Dermis microvascular lymphatic vessel endothelial cell (primary cell): ENCODE measurements at places on chromosomes 1 and 21. TPM values are rescaled to one million over a fixed set of nuclear protein-coding genes. Genes with fewer than 3 reads are reported as not detected.

GRCh38 chr1:159953536-159954515, at the start of gene SLAMF9:
SLAMF9 (minus strand) TSS chr1:159954237; CDS start chr1:159954137, 100 bp downstream.
- no peak for DNase-seq

- DNase-seq, result no peak
Observed at GRCh38 chr1:28067523-28068090, 20.8 kb downstream of the EYA3 start.

FOXD2 gene
- 0.13 TPM in 2 replicates for total RNA-seq

DNA sequence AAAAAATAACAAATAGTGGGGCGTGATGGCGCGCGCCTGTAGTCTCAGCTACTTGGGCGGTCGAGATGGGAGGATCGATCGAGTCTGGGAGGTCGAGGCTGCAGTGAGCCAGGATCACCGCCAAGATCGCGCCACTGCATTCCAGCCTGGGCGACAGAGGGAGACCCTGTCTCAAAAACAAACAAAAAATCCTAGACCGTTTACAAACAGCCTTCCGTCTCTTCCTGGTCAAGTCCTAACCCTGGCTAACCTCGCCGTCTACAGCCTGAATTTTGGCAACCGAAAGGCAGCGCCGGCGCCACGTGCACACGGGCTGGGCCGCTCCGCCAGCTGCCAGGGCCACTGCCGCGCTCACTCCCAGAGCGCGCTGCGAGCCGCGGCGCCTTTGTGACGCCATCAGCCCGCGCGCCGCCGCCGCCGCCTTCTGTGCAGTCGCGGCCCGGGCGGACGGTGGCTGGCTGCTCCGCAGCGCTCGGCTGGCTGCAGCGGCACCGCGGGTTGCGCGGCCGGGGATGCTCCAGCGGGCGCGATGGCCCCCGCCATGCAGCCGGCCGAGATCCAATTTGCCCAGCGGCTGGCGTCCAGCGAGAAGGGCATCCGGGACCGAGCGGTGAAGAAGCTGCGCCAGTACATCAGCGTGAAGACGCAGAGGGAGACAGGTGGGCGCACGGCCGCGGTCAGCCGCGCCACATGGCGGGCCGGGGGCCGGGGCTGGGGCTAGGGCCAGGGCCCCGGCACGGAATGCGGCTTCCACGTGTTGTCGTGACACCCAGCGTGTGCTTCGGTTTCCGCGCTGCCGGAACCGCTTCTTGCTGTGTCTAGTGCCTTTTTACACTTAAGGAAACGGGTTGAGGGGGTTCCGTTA, at the start of the genes HSF2BP and RRP1B:
Gene HSF2BP, minus strand, starts transcription at position 353 of the 865 bp plus-strand sequence. CDS start 1,392 bp downstream, outside the sequence.
Gene RRP1B, plus strand, starts transcription at position 425 of the 865 bp plus-strand sequence. Its CDS starts 105 bp downstream, at position 530.
- DNase-seq, result peak; percentile 91

DNA sequence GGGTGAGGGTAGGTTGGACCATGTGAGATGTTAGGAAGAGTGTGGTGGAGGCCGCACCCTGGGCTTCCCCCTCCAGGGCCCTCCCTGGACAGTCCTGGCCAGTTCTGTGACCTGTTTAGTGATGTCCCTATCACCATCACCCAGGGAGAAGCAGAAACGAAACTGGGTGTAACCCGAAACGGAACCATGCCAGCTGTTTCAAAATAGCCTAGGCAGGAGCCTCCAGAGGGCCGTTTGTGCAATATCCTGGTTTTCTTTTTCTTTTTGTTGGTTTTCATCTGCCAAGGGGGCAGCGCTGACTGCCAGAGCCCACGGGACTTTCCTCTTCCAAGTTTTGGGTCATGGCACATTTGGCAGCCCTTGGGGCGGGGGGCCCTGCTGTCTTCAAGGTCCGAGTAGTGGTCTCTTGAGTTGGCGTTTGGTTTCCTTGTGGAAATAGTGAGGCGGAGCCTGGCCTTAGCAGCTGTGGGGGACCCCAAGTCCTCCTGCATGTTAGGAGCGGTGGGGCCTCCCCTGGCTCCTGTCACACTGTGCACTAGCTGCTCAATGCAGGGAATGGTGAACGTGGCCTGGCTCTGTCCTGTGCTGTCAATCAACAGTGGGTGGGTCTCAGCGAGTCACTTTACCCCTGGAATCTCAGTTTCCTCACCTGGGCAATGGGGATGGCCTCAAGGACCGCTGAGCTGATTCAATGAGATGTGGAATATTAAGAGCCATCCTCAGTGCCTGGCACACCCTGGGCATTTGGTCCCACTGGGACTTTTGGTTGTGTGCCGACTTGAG, 90.7 kb downstream of the ARHGEF10L start:
- no peak for DNase-seq

GRCh38 chr1:30515755-30516484, 207.5 kb downstream of the MATN1 start:
- DNase-seq, result no peak

- DNase-seq, result peak; percentile 5
Observed at GRCh38 chr1:116667078-116667574, 407 bp downstream of the IGSF3 start.

SAMD13 gene
- total RNA-seq, result 0.63 and 1.0 TPM in 2 replicates

DNA sequence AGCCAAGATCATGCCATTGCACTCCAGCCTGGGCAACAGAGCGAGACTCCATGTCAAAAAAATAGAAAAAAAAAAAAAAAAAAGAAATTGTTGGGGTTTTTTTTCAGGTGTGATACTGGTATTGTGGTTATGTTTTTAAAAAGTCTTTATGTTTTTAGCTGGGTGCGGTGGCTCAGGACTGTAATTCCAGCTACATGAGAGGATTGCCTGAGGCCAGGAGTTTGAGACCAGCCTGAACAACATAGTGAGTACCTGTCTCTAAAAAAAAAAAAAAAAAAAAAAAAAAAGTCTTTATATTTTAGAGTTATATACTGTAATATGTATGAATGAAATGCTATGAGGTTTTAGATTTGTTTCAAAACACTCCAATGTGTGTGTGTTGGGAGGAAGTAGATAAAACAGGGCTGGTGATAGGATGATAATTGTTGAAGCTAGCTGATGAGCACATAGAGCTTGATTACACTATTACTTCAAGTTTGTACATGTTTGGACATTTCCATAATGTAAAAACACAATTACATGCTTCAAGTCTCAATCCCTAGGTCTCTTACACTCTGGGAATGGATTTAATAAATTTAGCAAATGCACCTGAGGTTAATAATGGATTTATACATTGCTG, 30.2 kb upstream of the ATP5PO start:
- DNase-seq, result no peak

- DNase-seq, result peak; percentile 71
Observed at GRCh38 chr1:98794196-98794886, 132.8 kb downstream of the SNX7 start.

S100A14 gene
- 0.13 and 0.51 TPM in 2 replicates for total RNA-seq

LAMC1 gene
- 337 and 395 TPM in 2 replicates for total RNA-seq

DNA sequence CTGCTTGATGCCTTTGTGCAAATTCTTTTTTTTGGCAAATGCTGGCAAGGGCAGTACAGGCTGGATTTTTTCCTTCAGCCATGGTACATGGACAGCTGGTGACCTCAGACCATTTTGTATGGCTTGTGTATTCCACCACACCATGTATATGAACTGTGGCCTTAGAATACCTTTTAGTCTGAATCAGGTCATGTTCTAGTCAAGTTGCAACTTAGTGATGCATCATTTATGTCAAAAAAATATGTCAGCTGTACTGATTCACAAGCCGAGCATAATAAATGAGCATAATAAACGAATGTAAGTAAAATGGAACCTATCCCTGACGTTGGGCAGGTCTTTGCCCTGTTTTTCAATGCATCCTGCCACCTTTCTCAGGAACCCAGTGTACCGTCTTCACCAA, 219.7 kb upstream of the RUNX1 start:
- no peak for DNase-seq

DNA sequence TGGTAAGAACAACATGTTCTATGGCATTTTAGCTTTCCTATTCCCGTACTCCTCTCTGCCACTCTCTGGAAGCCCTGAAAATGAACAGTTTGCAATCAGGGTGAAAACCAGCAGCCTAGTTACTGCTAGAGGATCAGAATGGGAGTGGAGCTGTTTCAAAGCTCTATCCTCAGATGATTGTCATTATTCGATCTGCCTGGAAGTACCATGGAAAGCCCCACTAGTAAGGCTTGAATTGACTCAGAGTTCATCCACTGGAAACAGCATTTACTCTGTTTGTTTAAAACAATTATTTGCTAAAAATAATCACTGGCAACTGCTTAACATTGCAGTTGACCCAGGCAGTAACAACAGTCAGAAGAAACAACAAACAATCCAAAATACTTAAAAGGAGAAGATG, 91.2 kb downstream of the USH2A start:
- DNase-seq, result no peak

DNA sequence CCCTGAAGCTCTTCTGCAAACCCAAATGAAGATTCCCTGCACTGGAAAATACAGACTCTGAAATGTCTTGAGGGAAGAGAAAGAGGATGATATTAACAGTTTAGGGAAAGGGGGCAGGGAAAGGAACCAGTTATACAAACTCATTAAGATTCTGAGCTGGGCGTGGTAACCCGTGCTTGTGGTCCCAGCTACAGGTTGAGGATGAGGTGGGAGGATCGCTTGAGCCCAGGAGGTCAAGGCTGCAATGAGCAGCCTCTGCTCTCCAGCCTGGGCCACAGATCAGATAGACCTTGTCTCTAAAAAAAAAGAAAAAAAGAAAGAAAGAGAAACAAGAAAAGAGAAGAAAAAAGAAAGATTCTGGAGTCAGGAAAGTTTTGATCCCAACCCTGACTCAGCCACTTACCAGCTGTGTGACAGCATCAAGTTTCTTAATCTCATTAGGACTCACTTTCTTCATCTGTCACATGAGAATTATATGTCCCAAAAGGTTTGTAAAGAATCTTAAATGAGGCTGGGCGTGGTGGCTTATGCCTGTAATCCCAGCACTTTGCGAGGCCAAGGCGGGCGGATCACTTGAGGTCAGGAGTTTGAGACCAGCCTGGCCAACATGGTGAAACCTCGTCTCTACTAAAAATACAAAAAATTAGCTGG, 53.9 kb downstream of the OPTC start:
- DNase-seq, result no peak

DNA sequence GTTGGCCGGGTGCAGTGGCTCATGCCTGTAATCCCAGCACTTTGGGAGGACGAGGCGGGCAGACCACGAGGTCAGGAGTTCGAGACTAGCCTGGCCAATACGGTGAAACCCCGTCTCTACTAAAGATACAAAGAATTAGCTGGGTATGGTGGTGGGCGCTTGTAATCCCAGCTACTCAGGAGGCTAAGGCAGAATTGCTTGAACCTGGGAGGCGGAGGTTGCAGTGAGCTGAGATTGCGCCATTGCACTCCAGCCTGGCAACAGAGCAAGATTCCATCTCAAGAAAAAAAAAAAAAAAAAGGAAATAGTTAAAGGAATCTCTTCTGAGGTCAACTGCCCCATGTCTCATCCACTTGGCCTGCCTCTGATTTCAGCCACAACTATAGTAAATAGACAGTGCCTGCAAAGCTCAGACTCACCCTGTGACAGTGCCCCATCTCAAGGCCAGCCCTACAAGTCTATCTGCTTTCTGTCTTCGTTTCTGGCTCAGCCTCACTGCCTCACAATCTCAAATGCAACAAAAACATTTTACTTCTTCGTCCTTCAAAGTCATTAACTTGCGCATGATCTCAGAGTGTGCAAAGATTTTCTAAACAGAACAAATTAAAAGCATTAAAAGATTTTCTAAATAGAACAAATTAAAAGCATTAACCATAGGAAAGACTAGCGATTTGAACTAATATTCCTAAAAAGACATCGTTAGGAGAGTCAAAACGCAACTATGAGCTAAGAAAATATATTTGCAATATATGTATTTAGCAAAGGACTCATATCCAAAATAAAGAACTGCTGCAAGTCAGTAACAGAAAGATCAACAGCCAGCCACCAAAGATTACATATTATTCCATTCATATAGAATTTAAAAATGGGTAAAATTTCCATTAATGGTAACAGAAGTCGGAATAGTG, 65.0 kb upstream of the PRDX6 start:
- no peak for DNase-seq

GRCh38 chr1:33165209-33165608, 16.6 kb downstream of the TRIM62 start:
- no peak for DNase-seq

GRCh38 chr21:37372127-37372731, 5.7 kb downstream of the DYRK1A start:
- no peak for DNase-seq

DNA sequence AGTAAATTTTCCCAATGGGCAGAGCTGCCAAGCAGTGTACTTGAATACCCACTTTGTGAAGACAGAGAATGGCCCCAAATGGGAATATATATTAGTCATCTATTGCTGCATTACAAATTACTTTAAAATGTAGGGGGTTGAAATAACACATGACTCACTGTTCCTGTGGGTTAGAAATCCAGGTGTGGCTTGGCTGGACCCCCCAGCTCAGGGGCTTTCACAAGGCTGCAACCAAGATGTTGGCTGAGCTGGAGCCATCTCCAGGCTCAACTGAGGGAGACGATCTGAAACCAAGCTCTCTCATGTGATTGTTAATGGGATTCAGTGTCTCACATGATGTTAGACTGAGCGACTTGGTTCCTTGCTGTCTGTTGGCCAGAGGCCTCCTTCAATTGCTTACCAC, 33.4 kb upstream of the ARHGAP29 start:
- DNase-seq, result no peak

TRABD2B gene
- under 0.01 TPM in 1 of 2 replicates, not detected in the other for total RNA-seq
